SJSA1 (cell line): ENCODE measurements at places on chromosomes 13 and 19.

GRCh38 chr13:80571346-80572307 lies 230.7 kb upstream of the SPRY2 start:
- DNase-seq, result no peak

GRCh38 chr13:79404361-79404760 lies 1.7 kb downstream of the RBM26 start:
- DNase-seq, result no peak

- DNase-seq, result no peak
Observed at GRCh38 chr13:73189776-73190175, 131.0 kb downstream of the KLF5 start.

DNA sequence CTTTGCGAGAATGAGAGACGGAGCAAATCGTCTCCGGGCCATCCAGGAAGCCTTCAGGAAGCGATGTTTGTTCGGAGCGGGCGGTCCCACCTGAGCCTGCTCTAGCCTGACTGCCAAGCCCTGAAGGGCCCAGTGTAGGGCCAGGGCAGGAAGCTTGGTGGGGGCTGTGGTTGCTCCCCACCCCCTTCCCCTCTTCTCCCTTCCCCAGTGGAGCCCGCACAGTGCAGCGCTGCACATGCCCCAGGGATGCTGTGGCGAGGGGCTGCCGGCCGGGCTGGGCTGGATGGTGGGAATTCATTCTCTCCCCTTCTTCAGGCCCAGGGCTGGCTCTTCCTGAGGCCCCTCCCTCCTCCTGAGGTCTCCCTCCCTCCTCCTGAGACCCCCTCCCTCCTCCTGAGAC lies 7.1 kb upstream of the GRTP1 start:
- DNase-seq, result no peak

DNA sequence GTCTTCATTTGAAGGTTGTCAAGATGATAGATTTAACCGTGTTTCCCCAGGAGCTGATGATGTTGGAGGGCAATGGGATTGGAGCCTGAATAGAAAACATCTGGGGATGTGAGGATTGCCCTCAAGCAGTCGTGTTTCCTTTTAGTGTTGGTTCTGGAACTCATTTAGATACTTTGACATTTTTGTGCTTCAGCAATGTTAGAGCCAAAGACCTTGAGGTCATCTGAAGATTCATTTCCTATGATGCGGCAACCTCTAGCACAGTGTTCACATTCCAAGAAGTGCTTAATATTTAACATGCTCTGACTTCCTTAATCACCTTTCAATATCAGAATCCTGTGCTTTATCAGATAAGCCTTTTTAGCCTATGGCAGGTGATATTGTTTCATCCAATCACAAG lies 82.7 kb downstream of the SLC10A2 start:
- no peak for DNase-seq

DNA sequence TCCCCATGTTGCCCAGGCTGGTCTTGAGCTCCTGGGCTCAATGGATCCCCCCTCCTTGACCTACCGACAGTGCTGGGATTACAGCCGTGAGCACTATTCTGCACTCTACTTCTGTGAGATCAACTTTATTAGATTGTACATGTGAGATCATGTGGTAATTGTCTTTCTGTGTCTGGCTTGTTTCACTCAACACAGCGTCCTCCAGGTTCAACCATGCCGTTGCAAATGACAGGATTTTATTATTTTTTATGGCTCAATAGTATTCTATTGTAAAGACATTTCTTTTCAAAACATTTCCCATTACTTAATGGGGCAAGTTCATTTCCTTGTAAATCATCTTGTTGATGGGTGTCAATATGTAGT lies 1.5 kb upstream of the OBI1 start:
- DNase-seq, result no peak

DNA sequence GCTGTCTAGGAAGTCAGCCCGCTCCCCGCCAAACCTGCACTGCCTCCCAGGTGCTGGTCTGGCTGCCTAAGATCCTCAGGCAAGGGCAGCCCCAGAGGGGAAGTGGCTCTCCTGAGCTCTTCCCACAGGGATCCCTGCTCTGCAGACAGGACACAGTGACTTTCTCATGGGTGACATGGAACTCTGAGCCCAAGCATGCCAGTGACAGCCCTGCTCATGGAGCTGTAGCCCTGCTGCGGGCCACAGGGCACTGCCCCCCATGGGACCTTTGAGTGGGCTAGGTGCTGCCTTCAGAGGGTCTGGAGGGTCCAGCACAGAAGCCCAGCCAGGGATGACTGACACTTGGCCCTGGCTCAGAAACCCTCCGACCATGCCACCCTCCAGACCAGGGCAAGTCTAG lies 109.1 kb downstream of the TUBA3C start:
- no peak for DNase-seq

- DNase-seq, result no peak
Observed at GRCh38 chr13:31372454-31372853, 172.7 kb downstream of the B3GLCT start.

DNA sequence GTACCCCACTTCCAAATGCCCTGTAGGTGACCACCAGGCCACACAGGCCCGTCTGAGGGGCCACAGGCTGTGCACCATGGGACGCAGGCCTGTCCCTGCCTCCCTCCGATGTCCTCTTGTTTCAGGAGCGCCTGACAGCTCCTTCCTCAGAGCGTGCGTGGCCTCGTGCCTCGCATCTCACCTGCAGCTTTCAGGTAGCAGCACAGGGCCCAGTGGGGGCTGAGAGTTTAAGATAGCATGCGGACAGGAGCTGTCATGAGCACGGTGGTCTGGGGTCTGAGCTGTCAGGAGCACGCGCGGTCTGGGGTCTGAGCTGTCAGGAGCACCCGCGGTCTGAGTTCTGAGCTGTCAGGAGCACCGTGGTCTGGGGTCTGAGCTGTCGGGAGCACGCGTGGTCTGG lies 40.1 kb downstream of the GAS6 start:
- DNase-seq, result no peak

GRCh38 chr13:97896446-97896845 lies 57.0 kb upstream of the IPO5 start:
- DNase-seq, result no peak

DNA sequence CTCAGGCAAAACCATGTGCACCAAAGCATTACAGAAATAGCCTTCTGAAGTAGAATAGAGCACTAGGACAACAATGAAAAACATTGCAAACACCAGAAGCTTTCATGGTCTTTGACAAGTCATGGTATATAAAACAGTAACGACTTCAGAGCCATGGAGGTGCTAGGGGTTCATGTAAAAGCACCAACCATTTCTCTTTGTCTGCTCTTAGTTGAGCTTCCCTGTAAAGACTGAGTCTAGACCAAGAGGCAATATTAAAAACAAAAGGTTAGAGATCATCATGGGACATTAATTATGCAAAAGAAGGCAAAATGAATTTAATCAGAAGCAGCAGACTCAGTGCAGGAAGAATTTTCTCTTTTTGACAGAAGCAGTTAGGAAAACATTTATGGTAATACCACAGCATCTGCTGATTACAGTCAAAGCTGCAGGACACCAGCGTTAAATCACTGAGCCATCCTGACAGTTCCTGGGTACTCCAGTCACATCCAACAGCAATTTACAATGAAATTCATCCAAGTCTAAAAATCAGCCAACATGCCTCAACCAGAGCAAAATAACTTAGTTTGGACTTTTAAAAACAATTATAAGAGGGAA lies 476.8 kb downstream of the DIAPH3 start:
- no peak for DNase-seq

DNA sequence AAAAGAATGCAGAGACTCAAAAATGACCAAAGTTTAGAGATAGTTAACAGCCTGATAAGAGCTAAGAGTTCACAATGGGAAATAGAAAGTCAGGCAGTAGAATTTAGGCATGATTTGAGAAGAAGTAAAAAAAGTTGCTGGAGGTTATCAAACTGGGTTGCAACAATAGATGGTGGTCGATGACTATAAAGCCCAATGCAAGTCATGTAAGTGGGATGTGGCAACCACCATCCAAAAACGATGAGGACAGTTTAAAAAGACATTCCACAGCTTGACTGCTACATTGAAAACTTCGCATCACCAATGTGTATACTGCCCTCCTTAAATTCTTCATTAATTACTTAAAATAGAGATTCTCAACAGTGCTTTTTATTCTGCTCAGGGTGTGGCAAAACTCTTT lies 19.7 kb downstream of the ELF1 start:
- DNase-seq, result no peak
